ENCODE measurements at places on chromosomes 11 and 22.

DNA sequence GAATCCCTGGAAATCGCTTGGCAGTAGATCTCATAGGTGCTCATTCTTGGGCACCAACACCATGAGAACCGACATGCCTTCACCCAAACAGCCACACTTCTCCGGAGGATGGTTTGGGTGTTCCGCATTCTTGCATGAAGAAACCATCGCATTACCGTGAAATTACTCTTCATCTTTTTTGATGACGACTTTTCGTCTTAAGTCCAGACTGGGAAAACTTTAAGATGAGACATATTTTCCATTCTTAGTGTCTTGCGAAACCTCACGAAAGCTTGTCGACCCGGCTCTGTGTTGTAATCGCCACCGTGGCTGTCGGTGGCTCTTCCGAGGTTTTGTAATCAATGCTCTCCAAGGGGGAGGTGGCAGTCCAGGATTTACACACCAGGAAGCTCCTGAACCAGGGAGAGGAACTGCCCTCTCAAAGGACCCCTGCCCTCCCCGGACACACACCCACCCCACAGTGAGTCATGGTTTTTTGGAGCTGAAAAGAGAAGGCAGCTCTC is 1.7 kb downstream of the TOM1 start:
- DNase-seq = peak; percentile 100

GRCh38 chr11:12604557-12605153 is 69.6 kb upstream of the TEAD1 start:
- no peak for DNase-seq

DNA sequence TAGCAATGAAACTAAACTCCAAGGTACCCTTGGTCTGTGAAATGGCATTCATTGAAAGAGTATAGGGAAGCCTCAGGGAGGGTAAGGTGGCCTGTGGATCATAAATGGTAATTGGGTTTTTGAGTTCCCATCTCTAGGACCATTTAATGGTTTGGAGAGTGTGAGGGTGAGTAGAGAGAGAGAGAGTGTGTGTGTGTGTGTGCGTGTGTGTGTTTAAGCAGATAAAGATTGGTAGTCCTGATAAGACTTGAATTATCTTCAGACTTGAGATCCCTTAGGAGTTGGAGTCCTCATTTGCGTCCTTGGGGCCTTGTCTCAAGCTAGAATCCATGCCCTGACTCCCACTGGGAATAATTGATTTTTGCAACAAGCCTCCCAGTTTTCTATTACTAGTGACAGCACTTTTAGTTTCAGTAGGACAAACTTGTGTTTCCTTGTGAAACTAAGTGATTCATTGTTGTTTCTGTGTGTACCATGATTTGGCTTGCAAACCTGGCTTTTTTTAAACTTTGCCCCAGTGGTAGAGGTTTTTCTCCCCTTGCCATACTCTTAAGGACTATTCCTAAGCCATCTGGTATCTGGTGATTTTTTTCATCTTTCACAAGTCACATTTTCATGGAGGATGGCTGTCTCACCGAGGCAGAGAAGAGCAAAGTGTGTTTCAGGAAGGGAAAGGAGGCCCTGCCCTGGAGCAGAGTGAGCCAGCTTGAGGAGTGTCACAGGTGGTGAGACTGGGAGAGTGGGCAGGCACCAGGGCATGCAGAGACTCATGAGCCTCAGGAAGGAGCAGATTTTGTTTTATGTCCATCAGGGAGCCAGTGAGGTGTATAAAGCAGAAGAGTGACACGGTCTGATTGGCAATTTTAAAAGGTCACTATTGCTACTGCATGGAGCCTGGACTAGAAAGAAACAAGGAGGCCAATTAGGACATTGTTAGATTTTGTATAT is 26.7 kb downstream of the ALKBH3 start:
- DNase-seq = no peak

GRCh38 chr22:40920526-40920925 is 30.7 kb upstream of the RBX1 start:
- DNase-seq = peak; percentile 1

DNA sequence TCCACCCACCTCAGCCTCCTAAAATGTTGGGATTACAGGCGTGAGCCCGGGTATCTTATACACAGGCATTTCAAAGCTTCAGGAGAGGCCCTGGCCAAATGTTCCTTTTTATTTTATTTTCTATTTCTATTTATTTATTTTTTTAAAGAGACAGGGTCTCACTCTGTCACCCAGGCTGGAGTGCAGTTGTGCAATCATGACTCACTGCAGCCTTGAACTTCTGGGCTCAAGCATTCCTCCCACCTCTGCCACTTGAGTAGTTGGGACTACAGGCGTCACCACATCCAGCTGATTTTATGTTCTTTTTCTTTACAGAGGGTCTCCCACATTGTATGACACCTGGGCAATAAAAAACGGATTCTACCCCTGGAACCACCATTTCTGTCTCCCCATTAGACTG is 71.2 kb downstream of the FBXO7 start:
- peak; percentile 37 for DNase-seq

GRCh38 chr22:29994027-29994715 is 86.1 kb upstream of the HORMAD2 start:
- DNase-seq = peak; percentile 71

DNA sequence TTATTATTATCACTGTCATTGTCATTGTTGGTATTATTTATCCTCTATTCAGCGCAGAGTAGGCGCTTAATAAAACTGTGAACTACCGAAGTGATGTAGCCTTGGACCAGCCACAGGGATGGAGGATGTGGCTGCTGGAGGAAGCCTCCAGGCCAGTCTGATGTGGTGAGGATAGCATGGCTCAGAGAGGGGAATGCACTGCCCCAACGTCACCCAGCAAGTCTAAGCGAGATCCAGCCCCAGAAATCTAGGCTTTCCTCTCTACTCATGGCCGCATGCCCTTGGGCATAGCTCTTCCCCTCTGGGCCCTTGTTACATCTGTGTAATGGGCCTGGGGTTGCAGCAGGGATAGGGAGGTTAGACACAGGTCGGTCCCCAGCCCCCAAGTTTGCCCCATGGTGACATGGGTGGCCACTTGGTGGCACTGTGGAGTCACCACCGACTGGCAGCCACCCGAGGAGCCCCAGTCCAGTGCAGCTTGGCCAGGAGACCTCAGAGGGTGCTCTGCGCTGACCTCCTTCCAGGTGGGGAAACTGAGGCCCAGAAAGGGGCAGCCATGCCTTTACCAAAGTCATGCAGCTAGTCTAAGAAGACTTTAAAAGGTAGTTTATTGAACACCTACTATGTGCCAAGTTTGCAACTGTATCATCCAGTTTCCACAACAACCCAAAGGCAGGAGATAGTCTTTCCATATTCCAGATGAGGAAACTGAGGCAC is 395.7 kb downstream of the MN1 start:
- DNase-seq = peak; percentile 49

- DNase-seq = peak; percentile 29
These were observed 310.1 kb downstream of the CADM1 start for GRCh38 chr11:115193914-115194801.

DNA sequence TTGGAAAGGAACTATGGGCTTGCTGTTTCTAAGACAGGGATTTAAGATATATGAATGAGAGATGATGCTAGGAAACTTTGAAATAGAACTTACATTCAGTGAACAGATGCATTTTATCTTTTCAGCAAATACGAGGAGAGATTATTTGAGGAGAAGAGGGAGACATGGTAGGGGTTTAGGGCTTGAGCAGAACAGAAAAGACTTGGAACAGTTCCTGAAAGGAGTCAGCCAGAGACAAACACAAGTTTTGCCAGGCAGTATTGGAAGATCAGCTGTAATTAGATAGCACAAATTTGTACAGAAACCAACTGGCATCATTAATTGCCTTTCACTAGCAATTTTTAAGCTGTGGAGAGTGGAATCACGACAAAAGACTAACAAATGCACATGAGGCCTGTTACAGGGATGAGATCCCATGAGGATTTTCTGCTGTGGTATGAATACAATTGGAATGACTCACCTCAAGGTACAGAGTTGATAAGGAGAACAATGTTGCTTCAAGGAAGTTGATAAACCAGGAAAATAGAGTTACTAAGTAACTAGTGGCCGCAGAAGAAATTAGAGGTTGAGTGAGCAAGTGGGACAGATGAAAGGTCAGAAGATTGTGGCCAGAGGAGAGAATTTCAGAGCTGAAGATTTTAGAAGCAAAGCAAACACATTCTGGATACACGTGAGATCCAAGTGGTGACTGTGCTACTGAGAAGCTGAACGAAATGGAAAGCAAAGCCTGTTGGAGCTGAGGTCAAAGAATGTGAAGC is 67.9 kb downstream of the CYB5R2 start:
- peak; percentile 33 for DNase-seq

DNA sequence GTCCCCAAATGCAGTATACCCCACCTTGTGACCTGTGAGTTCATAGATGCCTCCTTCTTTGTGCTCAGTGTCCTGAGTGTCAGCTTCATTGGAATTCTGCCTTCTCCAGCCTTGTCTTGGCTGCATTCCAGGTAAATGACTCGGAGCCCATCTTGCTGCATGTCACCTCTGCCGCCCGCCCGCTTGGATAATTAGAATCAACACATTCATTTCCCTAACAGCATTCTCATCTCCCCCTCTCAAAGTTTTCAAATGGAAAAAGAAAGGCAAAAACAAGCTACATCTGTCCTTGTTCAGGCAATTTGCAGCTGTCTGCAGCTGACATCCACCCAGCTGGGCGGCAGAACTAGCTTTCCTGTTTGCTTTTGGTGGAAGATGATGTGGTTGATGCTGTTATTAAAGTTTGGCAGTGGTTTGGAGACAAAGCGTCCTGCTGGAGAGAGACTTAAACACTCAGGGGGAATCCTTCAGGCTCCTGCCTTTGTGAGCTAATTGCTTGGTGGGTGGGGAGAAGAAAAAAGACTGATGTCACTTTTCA is 198.8 kb upstream of the SEZ6L start:
- no peak for DNase-seq

DNA sequence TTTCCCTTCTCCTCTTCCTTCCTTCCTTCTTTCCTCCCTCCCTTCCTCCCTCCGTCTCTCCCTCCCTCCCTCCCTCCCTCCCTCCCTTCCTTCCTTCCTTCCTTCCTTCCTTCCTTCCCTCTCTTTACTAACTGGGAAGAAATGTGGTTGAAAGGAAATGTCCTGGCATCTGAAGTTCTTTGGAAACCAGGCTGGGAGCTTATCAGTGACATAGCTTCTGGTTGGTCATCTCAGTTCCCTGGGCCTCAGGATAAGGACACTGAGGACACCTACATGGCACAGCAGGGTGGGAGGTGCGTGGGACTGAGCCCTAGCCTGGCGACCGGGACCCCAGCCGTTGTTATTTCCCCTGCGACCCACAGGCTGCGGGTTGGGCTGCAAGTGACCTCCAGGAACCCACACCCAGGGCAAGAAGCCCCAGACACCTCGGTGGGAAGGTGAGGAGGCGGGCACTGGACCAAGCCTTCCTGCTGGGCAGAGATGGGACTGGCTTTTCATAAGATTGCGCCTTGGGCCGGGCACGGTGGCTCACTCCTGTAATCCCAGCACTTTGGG is 1486.5 kb downstream of the TBC1D22A start:
- no peak for DNase-seq

- no peak for DNase-seq
These were observed 13.1 kb upstream of the OR5I1 start for GRCh38 chr11:55949330-55949729.

GRCh38 chr11:12684816-12685215 is 10.6 kb downstream of the TEAD1 start:
- no peak for DNase-seq

DNA sequence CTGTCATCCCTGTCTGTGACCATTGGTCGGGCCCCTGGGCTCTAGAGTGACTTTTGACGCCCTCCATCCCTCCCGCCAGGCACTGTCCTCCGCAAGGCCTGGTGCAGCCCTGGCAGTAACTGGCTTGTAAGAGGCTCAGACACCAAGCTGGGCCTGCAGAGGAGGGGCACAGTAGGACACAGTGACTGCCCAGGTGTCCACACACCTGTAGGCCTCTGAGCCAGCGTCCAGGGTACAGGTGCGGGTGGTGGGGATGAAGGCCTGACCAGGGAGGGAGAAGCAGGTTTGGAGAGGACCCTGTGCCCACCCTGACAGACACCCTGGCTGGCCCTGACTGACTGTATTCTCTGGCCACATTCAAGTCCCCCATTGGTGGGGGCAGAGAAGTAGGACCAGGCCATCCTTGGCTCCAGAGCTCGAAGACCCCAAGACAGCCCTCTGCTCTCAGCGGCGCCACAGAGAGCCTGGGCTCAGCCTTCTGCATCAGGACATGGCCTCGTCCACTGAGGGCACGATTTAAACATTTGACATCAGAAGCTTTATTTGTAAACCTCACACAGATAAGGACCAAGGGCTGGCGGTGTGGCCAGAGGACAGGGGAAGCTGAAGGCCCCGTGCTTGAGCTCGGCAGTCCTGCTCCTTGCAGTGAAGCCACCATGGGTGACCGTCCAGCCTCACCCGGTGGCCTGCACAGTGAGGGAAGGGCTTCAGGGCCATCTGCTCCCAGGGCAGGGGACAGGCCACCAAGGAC is 31.4 kb downstream of the PPIL2 start:
- no peak for DNase-seq

- no peak for DNase-seq
These were observed 1.9 kb upstream of the P2RY6 start for GRCh38 chr11:73270016-73270854.

- no peak for DNase-seq
These were observed 39.0 kb downstream of the ADAMTS8 start for GRCh38 chr11:130389335-130389935.

- peak; percentile 25 for DNase-seq
These were observed 231.2 kb downstream of the NTM start for GRCh38 chr11:131601586-131601985.

GRCh38 chr11:63769042-63769713 is 603 bp upstream of the ZFTA start:
- peak; percentile 40 for DNase-seq

- DNase-seq = peak; percentile 67
These were observed 18.0 kb upstream of the EIF3D start for GRCh38 chr22:36546932-36547331.

DNA sequence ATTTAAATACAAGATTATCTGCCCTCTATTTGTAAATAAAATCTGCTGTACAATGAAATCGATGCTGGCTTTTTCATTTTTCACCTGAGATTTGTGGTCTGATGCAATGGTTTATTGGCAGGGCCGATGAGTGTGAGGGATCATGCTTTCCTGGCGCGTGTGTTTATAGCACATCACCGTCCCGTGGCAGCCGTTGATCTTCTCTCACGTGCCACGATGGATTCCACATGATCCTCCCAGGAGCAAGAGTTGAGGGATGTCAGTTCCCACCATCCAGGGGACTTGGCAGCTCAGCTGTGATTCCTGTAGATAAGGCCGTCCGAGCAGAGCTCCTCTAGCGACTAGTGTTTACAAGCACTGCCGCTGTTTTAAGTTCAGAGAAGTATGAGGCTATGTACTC is 213.7 kb downstream of the TBC1D22A start:
- DNase-seq = no peak

- no peak for DNase-seq
These were observed 860 bp downstream of the TMEM184B start for GRCh38 chr22:38271927-38272372.

DNA sequence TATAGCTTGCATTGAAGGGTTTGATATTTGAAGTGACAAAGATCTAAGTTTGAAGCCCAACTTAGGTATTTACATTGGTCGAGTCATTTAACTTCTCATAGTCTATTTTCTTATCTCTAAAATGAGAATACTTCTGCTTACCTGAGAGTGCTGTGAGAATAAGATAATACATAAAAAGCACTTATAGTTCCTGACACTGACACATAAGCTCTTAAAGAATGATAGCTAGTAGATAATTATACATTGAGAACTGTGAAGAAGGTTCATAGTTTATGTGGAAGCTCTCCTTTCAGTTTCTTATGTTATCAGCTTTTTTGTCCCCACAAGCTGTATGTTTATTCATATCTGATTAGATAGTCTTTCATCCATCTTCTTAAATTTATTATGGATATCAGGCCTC is 4.8 kb downstream of the PPME1 start:
- no peak for DNase-seq

- peak; percentile 51 for DNase-seq
These were observed 35.9 kb upstream of the P4HA3 start for GRCh38 chr11:74347381-74347780.

- no peak for DNase-seq
These were observed 4.5 kb upstream of the STARD10 start for GRCh38 chr11:72798361-72798760.

Measured in AG10803 (cell line).